ENCODE measurements at places on chromosomes 3 and 15.

DNA sequence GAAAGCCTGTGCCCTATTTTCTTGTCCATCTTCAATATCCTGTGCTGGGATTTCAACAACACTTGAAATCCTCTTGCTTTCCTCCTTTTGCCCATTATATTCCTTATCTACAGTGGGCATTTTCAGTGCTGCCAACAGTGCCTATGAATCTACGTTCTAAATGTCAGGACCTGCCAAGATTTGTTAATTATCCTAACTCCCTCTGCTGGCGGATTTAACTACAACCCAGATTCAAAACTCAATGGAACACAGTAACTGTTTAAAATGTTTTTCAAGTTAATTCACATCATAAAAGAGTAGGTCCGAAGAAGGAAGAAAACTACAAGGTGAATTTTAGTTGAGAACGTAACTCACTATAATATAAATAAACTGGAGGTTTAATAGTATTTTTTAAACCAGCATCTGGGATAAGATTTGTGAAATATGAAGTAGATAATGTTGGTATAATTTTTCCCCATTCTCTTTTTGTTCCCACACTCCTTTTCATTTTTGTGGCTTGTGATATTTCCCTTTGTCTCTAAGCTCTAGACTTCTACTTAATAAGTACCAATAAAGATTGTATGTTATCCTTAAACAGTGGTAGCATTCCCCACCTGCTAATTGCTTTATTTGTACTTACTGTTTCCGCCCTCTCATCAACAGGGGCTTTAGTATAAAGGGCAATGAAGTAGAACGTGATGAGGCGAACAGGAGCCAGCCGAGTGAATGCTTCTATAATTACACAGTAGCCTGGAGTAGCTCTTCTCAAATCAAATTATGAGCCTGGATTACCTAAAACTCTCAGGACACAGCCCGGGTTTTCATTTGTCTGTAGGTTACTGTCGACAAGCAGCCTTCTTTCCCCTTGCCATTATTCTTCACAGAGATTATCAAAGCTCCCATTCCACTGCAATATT lies 302.5 kb upstream of the ATP11B start:
- DNase-seq: no peak

GRCh38 chr15:97968380-97968779 lies 7.9 kb downstream of the ARRDC4 start:
- no peak for DNase-seq

GRCh38 chr15:82919231-82919886 lies 33.2 kb downstream of the HOMER2 start:
- no peak for DNase-seq

- no peak for DNase-seq
Observed at GRCh38 chr3:6921066-6921465, 60.2 kb downstream of the GRM7 start.

DNA sequence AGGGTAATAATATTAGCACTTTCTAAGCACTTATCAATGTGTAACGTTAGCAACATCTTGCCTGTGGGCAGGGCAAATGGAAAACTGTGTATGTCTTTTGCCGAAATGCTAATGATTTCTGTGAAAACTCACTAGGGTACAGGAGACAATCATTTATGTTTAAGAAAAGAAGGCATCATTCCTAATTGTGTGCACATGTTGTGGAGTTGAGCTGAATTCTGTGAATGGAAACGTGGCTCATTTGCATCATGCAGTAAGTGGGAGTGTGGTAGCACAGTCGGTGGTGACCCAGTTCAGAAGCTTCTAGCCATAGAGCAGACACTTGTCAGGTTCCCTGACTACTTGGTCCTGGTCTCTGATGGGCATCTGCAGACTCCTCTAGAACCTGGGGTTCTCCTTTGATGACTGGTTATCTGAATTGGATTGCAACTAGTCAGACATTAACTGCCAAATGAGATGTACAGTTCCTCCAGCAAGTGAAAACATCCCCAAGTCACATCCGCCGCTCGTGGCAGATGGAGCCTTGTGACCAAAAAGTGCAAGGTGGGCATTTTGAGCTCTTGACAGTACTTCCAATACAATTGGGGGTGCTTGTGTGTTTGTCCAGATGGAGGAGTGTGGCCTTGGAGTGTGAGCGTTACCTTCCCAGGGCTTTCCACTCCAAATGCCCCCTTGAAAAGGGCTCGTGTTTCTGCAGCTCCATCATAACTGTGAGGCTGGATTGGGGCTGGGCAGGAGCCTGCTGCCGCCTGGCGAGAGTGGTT lies 21.5 kb downstream of the MRPS25 start:
- DNase-seq: no peak

- DNase-seq: no peak
Observed at GRCh38 chr3:42529468-42529867, 27.0 kb downstream of the VIPR1 start.

DNA sequence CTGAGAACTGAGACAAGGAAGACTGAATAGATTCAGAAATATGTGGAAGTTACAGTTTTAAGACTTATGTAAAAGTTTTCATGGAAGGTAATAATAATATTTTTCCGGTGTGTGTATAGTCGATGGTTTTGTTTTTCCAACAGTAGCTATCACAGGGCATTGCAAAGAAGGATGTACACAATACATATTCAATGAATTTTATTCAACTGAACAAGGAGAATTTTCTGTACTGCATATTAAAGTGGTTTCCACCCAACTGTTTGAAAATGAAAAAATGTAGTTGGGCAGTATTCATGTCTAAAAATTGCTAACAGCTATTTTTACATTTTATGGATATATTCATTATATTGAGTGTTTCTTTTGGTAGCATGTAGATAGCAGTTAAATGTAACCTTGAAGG lies 350.3 kb upstream of the ATP10A start:
- no peak for DNase-seq

DNA sequence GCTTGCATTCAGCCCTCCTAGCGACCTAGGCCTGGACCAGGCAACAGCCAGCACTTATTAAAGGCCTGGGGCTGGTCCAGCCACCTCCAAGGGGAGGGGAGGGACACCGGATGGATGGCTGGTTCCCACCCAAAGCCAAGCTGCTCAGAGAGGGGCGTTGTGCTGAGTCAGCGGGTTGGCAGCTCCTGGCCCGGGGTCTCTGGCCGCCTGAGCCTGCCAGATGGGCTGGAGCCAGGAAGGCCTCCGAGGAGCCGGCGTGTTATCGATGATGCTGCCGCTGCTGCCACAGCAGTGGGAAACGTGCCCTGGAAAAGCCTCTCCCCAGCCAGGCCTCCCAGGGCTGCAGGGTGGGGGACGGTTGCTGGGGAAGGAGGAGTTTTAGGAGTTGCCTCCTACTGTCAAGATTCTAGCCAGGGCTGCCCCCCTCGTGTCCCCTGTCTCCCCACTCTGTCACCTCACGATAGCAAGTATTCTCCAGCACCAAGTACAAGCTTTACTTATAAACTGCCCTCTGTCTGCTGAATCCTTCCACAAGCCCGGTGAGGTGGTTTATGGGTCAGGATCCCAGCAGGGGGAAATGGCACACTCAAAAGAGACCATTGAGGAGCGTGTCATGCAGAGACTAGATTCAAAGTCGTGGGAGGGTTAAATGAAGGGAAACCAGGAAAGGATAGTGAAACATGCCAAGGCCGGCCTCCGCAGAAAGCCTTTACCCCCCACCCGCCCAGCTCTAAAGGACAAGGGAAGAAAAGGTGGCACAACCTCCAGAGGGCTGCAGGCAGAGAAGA lies 43.2 kb upstream of the TSEN2 start:
- no peak for DNase-seq

GRCh38 chr3:127961963-127962362 lies 46.9 kb downstream of the KBTBD12 start:
- DNase-seq: no peak

DNA sequence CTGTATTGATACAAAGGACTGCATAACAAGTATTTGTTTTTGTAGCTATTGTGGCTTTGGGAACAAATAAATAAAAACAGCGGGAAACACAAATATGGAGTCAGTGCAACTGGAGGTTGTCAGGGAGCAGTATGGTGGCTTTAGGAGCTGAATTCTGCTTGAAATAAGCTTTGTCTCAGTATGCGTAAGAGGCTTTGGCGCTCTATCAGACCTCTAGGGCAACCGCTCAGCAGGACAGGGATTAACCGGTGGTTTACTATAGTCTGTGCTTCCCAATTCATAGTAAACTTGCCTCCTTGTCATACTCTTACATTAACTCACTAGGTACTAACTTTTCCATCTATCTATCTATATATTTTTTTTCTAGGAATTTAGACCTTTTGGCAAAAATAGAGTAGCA lies 104.6 kb downstream of the ZIC1 start:
- no peak for DNase-seq

DNA sequence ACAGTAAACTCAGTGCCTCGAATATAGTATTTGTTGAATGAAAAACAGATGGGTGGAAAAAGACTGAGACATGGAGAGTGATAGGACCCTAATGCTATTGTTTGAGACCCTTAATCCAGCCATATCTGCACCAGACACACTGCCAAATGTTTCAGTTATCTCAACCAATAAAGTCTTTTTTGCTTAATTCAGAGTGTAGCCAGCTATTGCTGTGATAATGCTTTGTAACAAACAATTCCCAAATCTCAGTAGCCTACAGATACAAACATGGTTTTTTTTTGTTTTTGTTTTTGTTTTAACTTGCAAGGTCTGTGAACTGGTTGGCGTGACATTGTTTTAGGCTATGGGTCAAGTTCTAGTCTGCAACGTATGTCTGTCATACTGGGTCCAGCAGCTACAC lies 17.0 kb upstream of the BCL2A1 start:
- no peak for DNase-seq

DNA sequence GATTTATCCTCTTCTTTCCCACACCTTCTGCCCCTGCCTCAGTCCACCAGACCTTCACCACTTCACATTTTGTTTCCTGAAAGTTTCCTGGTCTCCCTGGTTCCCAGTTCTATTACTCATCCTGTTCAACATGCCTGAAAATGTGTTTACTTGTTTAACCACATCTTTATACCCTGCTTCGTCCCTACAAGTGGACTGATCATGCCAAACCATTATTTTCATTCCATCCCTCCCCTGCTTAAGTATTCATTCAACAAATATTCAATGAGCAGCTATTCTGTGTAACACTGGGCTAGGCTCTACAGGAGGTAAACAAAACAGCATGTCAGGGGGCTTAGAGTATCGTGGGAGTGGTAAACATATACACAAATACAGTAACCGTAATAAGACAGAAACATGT lies 5.5 kb downstream of the MYO5A start:
- no peak for DNase-seq

GRCh38 chr3:131147534-131147933 lies 120.9 kb downstream of the NEK11 start:
- no peak for DNase-seq

GRCh38 chr3:31762097-31762764 lies 218.8 kb downstream of the OSBPL10 start:
- no peak for DNase-seq

- DNase-seq: no peak
Observed at GRCh38 chr15:89400116-89400781, 65.6 kb upstream of the POLG start.

Measured in activated T-cell treated with anti-CD3 and anti-CD28 coated beads, Interleukin-2, amount 50 U/mL, for 4 hours (primary cell).